PC-9 (cell line): ENCODE measurements at places on chromosomes 1 and 21. TPM values are rescaled to one million over a fixed set of nuclear protein-coding genes. Genes with fewer than 3 reads are reported as not detected.

DNA sequence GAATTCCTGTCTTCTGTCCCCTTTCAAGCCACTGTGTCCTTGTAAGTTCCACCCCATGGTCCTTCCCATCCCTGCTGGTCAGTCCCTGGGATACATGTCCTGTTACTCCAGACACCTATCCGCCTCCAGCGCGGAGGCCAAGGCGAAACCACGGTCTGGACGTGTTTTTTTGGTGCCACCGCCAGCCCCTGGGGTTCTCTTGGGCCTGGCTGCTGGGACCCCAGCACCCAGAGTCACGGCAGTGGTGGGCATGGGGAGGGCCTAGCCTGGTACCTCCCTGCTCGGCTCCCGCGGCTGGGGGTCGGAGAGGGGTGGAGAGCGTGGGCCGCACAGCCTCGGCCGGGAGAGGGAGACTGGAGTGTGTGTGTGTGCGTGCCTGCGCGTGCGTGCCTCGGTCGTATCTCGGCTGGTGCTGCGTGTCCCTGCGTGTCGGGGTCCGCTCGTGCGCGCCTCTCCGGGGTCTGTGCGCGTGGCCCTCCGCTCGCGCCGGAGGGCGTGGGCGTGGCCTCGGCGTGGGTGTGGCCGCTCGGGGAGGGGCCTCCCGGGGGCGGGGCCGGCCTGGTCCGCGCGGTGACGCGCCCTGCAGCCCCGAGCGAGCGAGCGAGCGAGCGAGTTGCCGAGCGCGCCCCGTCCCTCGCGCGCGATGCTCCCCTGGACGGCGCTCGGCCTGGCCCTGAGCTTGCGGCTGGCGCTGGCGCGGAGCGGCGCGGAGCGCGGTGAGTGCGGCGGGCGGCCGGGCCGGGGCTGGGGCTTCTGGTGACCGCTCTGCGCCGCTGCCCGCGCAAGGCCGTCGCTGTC lies at the start of gene VWA1:
VWA1 (plus strand) TSS at position 585 of the 798 bp plus-strand sequence; CDS start at position 644, 59 bp downstream.
- peak; percentile 78 for DNase-seq

- no peak for DNase-seq
Measured at GRCh38 chr1:183161391-183161790, 24.7 kb upstream of the LAMC2 start.

DNA sequence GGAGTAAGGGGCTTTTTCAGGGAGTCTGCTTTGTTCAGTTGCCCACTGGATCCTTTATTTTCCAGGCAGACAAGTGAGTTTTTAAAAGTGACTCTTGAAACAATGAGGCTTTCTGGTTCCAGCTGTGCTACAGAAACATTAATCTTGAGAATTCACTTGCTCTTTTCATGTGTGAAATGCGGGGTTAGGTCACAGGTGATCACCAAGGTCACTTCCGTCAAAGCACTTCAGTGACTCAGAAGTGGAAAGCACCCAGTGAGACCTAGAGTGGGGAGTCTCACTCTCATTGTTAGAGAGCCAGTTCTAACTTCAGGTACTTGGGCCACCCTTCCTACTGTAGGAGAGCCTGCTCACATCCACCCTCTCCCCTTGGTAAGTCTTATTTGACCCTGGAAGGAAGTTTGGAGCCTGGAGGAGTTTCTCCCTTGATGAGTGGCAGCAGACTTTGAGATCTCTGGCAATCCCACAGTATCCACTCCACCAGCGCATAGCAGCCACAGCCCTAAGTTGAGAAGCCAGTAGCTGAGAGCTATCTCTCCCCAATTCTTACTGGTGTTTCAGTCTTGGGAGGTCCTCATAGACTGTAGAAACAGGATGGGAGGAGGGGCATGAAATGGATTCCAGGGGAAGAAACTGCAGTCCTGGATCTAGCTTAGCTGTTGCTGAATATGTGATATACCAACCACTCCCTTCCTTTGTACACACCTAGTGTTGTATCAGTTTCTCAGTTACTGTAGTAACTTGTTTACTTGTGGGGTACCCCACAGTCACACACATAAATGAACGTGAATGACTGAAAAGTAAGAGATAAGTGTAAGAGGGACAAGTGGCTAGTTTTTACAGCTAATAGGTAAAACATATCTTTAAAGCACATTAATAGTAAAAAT lies 3.1 kb downstream of the TACSTD2 start:
- DNase-seq, result peak; percentile 62

DNA sequence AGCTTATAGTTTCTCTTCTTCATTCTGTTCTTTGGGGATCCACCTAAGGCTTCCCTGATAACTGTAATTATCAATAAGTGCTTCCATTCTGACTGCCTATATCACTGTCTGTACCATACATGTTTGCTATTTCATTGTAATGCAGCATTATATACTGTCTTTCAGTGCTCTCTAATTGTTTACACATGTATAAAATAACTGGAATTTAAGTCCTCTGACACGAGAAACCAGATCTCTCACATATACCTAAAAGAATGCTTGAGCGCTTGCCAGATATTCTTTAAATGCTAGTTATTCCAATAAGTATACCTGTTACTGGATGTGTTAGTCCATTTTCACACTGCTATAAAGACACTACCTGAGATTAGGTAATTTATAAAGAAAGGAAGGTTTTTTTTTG lies 34.7 kb downstream of the CELF3 start:
- DNase-seq, result no peak

- DNase-seq, result no peak
Measured at GRCh38 chr21:44589586-44590305, 2.6 kb downstream of the KRTAP10-6 start.

GRCh38 chr21:31898933-31899630 lies 26.3 kb downstream of the HUNK start:
- DNase-seq, result no peak

- no peak for DNase-seq
Measured at GRCh38 chr1:31232689-31233088, 7.0 kb downstream of the NKAIN1 start.

DNA sequence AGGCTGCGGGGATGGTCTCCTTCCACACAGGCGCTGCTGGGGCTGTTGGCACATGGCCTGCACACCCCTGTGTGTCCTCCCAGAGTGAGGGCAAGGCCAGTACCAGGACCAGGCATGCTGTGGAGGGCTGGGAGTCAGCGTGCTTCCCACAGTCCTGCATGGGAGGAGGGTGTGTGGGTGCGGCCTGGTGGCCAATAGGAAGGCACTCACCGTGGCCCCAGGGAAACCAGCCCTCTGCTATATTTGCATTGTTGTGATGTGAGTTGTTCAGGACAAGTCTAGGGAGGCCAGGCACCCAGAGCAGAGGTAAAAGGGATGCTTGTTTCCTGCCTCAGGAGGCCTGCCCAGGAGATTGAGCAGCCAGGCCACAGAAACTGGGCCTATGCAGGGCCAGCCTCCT lies 59.5 kb downstream of the S100B start:
- no peak for DNase-seq

- DNase-seq, result no peak
Measured at GRCh38 chr1:103107741-103108375, 464 bp downstream of the COL11A1 start.

DNA sequence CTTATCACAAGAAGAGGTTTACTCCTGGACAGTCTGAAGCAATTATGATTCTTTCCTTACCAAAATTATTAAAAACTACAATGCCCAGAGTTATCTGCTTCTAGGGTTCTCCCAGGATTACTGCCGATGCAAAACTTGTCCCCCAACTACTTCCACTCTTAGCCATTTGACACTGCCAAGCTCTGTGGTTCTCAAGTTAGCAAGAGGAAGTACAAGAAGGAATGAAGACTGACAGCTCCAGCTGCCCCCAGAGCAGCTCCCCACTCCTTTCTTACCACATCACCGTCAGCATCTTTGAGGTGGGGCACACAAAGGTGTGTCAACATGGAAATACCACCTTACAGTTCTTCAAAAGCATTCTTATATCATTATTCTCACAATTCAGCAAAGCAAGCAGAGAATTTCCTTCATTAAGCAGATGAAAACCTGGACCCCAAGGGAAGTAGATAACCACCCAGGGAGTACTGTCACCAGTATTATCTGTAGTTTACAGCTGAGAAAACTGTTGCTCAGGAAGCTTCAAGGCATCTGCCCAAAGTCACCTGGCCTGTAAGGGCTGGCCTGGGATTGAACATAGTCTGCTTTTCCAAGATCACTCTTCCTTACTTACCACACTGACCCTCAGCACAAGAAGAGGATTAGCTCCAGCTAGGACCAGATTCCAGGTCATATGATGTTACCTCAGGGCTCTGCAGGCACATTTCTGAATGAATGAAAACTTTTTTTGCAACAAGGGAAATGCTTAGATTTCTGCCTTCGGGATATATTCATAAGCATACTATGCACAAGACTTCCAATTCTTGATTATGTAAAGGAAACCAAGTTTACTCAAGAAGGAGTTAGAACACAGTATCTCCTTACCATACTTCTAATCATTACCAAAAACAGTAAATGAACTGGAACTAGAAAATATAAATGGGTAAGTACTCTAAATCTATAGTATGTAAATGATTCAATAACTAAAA lies 9.3 kb downstream of the PSMG1 start:
- no peak for DNase-seq

DNA sequence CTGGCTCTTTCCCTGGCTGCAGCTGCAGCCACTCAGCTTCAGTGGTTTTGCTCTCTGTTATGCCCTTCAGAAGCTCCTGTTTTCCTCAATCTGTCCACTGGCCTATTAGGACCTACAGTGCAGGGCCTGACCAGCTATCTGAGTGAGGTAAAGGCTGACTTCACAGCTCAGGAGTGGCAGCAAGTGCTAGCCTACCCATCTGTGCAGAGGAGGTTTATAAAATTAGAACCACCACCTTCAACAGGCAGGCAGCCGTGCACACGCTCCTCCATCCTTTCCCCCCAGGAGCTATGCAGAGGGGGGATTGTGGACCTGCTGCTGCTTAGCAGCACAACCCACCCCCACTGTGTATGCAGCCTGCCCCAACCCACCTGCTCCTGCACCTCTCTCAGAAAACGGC lies 8.3 kb downstream of the ADAR start:
- no peak for DNase-seq

GRCh38 chr1:3618531-3618880 lies 6.3 kb upstream of the TPRG1L start:
- no peak for DNase-seq

GRCh38 chr1:5597991-5598823 lies 394.0 kb downstream of the NPHP4 start:
- DNase-seq, result no peak

DNA sequence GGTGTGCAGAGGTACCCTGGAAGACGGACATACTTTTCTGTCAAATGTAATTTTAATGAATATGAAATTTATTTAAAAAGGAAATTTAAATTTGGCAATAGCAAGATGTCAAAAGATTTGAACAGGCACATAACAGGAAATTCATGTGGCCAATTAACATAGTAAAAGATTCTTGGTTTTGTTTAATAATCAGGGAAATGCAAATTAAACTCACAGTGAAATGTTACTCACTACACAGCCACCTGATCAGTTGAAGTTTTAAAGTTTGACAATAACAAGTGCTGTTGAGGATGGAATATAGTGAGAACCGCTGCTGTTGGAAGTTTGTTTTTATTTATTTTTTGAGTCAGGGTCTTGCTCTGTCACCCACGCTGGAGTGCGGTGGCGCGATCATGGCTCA lies 63.9 kb downstream of the TEX35 start:
- DNase-seq, result no peak

DNA sequence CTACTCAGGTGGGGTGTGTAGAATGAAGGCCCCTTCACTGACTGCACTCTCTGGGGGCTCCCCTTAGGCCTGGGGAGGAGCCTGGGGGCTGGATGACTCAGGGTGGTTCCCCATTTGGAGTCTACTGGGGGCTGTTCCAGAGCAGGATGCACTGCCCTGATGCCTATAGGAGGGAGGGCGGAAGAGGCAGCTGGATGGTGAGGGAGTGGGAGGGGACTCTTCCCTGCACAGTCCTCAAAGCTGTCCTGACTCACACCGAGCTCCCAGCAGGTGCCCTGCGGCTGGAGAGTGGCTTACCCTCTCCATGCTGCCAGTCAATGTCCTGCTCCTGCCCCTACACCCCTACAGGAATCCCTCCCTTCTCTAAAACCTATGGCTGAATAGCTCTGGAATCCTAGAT lies 204.4 kb downstream of the TRABD2B start:
- DNase-seq, result no peak

ACTN2 gene
- total RNA-seq, result not detected in 2 replicates

TPRG1L gene
- 41.4 and 44.9 TPM in 2 replicates for total RNA-seq

FCRLB gene
- 1.0 and 1.5 TPM in 2 replicates for total RNA-seq

NCF2 gene
- total RNA-seq, result 54.3 and 65.5 TPM in 2 replicates

HFM1 gene
- total RNA-seq, result not detected in 2 replicates

KCNK2 gene
- total RNA-seq, result 0.48 and 0.90 TPM in 2 replicates
